ENCODE measurements at places on chromosomes 2 and 18. TPM values are rescaled to one million over a fixed set of nuclear protein-coding genes. Genes with fewer than 3 reads are reported as not detected.

The NGEF gene
- 71.3 TPM for total RNA-seq

The CXCR1 gene
- not detected for total RNA-seq

The EVX2 gene
- total RNA-seq: not detected

The KIF5C gene
- 7.3 TPM for total RNA-seq

The CD207 gene
- not detected for total RNA-seq

All from PC-3 (cell line).